ENCODE measurements at places on chromosomes 5 and 9. TPM values are rescaled to one million over a fixed set of nuclear protein-coding genes. Genes with fewer than 3 reads are reported as not detected.

SH3PXD2B gene
- 25.2 TPM for total RNA-seq

DNA sequence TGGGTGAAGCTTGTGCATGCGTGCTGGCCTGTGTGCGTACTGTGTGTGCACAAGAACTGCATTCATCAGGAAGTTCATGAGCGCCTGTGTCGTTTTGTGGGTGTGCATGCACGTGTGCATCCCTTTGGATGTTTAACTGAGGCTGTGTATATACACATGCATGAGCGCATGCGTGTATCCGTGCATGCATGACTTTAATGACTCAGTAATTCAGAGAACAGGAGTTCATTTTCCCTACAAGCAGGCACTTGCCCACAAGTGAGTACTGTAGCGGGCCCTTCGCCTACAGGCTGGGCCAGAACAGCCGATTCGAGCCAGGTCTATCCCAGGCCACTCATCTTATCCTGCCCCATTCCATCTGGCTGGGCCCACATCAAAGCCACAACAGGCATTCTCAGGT, 29.8 kb downstream of the CORO2A start:
- no peaks in the 10 kb centered on the region for H3K36me3 ChIP-seq
- H3K4me3 ChIP-seq, result no peak overlapping the region
- DNase-seq, result no peak
- peaks cover 11% of the 10 kb centered on the region for H3K4me1 ChIP-seq
- H3K27me3 ChIP-seq, result no peaks in the 10 kb centered on the region

GRCh38 chr9:129608561-129609481, 12.1 kb downstream of the C9orf50 start:
- peak; percentile 62 for DNase-seq
- no peaks in the 10 kb centered on the region for H3K36me3 ChIP-seq
- no peaks in the 10 kb centered on the region for H3K27me3 ChIP-seq
- peak overlapping the region; percentile 89 for H3K27ac ChIP-seq
- H3K4me1 ChIP-seq, result peaks cover 48% of the 10 kb centered on the region

GRCh38 chr9:71769175-71770161, 1.2 kb upstream of the CEMIP2 start:
- peak overlapping the region; percentile 79 for H3K4me3 ChIP-seq
- H3K36me3 ChIP-seq, result no peaks in the 10 kb centered on the region
- H3K27ac ChIP-seq, result peak overlapping the region; percentile 98

GRCh38 chr5:38803246-38803645, 42.6 kb upstream of the OSMR start:
- H3K27me3 ChIP-seq, result no peaks in the 10 kb centered on the region
- no peak overlapping the region for H3K27ac ChIP-seq
- no peaks in the 10 kb centered on the region for H3K36me3 ChIP-seq
- no peak overlapping the region for H3K4me3 ChIP-seq

CDKN2A gene
- 47.3 TPM for total RNA-seq

GRCh38 chr5:131986161-131986912, 25.1 kb downstream of the ACSL6 start:
- H3K36me3 ChIP-seq, result no peaks in the 10 kb centered on the region
- DNase-seq, result no peak
- no peaks in the 10 kb centered on the region for H3K4me1 ChIP-seq
- H3K27me3 ChIP-seq, result no peaks in the 10 kb centered on the region

GRCh38 chr5:59282726-59283125, 610.8 kb downstream of the PDE4D start:
- peaks cover 9% of the 10 kb centered on the region for H3K4me1 ChIP-seq
- no peaks in the 10 kb centered on the region for H3K27me3 ChIP-seq
- no peak overlapping the region for H3K4me3 ChIP-seq
- H3K36me3 ChIP-seq, result no peaks in the 10 kb centered on the region
- no peak overlapping the region for H3K27ac ChIP-seq
- no peak for DNase-seq

- no peak overlapping the region for H3K27ac ChIP-seq
- H3K36me3 ChIP-seq, result peaks cover 76% of the 10 kb centered on the region
- no peaks in the 10 kb centered on the region for H3K4me1 ChIP-seq
- no peaks in the 10 kb centered on the region for H3K27me3 ChIP-seq
- DNase-seq, result no peak
- H3K4me3 ChIP-seq, result no peak overlapping the region
These were observed 8.9 kb downstream of the INPP5E start for GRCh38 chr9:136430588-136431234.

DNA sequence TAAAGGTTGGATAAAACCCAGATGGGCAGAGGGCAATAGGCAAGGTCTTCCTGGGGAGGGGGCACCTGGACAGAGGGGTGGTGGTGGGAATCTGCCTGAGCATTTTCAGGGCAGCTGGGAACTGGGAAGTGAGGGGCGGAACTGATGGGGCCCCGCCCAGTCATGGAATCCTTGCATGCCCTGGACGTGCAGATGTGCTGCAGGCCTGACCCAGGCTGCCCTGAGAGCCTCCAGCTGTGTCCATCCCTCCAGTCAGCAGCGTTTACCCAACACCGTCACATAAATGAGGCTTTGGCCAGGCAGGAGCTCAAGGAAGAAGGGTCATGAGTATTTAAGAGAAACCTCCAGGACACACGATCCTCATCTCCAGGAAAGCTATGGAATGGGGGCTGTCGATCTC, 70.3 kb downstream of the DAB2IP start:
- peak overlapping the region; percentile 63 for H3K27ac ChIP-seq
- H3K4me3 ChIP-seq, result no peak overlapping the region
- peaks cover 67% of the 10 kb centered on the region for H3K4me1 ChIP-seq
- H3K27me3 ChIP-seq, result no peaks in the 10 kb centered on the region
- peak; percentile 61 for DNase-seq
- H3K36me3 ChIP-seq, result no peaks in the 10 kb centered on the region

GRCh38 chr5:68258531-68258930, 43.0 kb downstream of the PIK3R1 start:
- H3K4me1 ChIP-seq, result peaks cover 91% of the 10 kb centered on the region
- no peak overlapping the region for H3K27ac ChIP-seq
- no peak overlapping the region for H3K4me3 ChIP-seq
- H3K27me3 ChIP-seq, result no peaks in the 10 kb centered on the region
- no peaks in the 10 kb centered on the region for H3K36me3 ChIP-seq

- no peak for DNase-seq
- no peaks in the 10 kb centered on the region for H3K36me3 ChIP-seq
- H3K27me3 ChIP-seq, result no peaks in the 10 kb centered on the region
- H3K27ac ChIP-seq, result no peak overlapping the region
- peaks cover 12% of the 10 kb centered on the region for H3K4me1 ChIP-seq
These were observed 217.2 kb upstream of the DAPK1 start for GRCh38 chr9:87280421-87280820.

LTC4S gene
- total RNA-seq, result 17.1 TPM

- H3K36me3 ChIP-seq, result no peaks in the 10 kb centered on the region
- DNase-seq, result no peak
- no peaks in the 10 kb centered on the region for H3K27me3 ChIP-seq
- H3K4me3 ChIP-seq, result no peak overlapping the region
- no peak overlapping the region for H3K27ac ChIP-seq
- H3K4me1 ChIP-seq, result no peaks in the 10 kb centered on the region
These were observed 382.5 kb downstream of the MED10 start for GRCh38 chr5:5995819-5996218.

DNA sequence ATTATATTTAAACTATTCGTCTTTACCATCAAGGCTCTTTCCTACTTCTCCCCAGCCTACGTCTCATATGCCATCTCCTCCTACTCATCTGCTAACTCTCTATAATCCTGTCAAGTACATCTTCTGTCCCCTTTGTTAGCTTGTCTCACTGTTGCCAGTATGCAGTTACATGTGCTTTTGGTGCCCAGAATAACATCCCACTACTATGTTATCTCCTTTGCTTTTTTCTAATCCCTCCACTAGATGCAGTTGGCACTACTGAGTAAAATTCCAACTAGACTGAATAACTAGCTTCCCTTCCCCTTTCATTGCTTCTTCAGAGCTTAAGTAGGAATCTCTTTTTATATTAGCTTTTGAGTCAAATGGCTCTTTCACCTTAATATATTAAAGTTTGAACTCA, 3.0 kb upstream of the ARRDC3 start:
- no peaks in the 10 kb centered on the region for H3K4me1 ChIP-seq
- no peaks in the 10 kb centered on the region for H3K27me3 ChIP-seq
- no peak overlapping the region for H3K4me3 ChIP-seq
- H3K36me3 ChIP-seq, result no peaks in the 10 kb centered on the region
